H9 (cell line): ENCODE measurements at places on chromosomes 1 and 21. TPM values are rescaled to one million over a fixed set of nuclear protein-coding genes. Genes with fewer than 3 reads are reported as not detected.

DNA sequence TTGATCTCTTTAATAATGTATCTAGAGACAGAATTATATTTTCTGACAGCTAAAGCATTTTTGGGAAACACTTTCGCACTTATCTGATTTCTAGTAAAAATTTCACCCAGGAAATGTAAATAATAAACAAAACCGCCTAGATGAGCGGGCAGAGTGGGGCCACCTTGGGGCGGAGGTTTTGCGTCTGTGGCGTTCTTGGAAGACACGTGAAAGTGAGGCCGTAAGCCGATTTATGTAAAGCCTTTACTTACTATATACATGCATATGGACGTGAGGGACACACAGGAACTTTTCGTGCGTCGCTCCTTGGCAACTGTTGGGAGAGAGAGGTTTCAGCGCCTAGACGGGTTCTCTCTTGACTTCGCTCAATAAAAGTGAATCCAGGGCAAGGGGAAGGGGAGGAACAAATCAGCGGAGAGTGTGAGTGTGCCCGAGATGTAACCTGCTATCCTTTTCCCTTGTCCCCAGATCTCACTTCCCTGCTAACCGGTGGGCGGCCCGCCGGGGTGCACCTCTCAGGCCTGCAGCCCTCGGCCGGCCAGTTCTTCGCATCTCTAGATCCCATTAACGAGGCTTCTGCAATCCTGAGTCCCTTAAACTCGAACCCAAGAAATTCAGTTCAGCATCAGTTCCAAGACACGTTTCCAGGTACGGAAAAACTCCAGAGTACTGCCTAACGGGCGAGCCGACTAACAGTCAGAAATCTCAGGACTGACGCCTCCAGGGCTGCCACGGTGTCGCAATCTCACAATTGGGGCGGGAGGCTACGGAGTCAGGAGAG lies 1.7 kb downstream of the HLX start:
- peaks cover 93% of the 10 kb centered on the region for H3K27me3 ChIP-seq
- H3K36me3 ChIP-seq, result no peaks in the 10 kb centered on the region
- peak; percentile 57 for DNase-seq
- H3K27ac ChIP-seq, result no peak overlapping the region
- H3K4me3 ChIP-seq, result peak overlapping the region; percentile 66
- H3K4me1 ChIP-seq, result no peaks in the 10 kb centered on the region

DNA sequence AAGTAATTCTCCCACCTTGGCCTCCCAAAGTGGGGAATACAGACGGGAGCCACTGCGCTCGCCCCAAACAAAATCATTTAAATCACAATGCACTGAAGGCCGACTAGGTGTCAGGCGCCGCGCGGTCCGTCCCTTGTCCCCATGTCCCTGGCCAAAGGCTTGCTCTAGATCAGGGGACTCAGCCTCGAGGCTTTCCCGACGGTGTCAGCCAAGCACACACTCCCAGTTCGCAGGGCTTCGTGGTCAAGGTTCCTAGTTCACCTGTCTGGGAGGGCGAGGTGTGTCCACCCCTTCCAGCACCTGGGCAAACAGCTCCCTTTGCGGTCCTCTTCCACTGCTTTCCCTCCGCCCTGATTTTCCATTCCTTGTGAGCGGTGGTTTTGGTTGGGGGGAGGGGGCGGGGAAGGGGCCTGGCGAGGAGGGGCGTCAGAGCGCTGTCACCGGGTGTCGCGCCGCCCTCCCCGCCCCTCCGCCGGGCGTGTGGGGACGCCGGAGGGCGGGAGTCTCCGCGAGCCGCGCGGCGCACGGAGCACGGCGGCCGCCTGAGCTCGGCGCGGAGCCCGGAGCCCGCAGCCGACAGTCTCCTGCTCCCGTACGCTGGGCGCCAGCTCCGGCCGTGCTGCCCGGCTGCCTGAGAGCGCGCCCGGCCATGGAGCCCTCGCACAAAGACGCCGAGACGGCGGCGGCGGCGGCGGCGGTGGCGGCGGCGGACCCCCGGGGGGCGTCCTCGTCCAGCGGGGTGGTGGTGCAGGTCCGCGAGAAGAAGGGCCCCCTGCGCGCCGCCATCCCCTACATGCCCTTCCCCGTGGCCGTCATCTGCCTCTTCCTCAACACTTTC lies at the start of gene STUM:
STUM (plus strand) TSS at position 509 of the 838 bp plus-strand sequence; CDS start at position 650, 141 bp downstream.
- H3K36me3 ChIP-seq, result no peaks in the 10 kb centered on the region
- DNase-seq, result peak; percentile 73
- H3K27ac ChIP-seq, result no peak within 1 kb of the TSS
- H3K27me3 ChIP-seq, result peaks cover 23% of the 10 kb centered on the region; the same call in 1 of the 2 replicates

DNA sequence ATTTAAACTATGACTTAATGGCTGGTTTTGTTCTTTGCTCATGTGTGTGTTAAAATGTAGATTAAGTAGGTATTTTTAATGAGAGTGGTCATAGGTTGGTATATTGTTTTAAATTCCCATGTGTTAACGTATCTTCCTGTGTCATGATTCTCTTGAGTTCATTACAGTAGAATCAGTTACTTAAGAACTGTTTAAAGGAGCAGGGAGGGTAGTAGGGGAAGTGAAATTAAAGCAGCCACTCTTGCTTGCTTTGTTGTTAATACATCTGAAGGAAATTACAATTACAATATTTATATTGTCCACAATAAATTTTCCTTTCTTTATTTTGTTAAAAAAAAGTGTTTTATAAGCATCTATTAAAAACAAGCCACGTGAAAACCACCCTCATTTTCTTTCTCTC lies 119.2 kb upstream of the KIAA1614 start:
- H3K4me3 ChIP-seq, result no peak overlapping the region
- no peaks in the 10 kb centered on the region for H3K4me1 ChIP-seq
- no peaks in the 10 kb centered on the region for H3K27me3 ChIP-seq
- H3K27ac ChIP-seq, result no peak overlapping the region

FTCD gene
- total RNA-seq, result 6.7 and 6.8 TPM in 2 replicates

DNA sequence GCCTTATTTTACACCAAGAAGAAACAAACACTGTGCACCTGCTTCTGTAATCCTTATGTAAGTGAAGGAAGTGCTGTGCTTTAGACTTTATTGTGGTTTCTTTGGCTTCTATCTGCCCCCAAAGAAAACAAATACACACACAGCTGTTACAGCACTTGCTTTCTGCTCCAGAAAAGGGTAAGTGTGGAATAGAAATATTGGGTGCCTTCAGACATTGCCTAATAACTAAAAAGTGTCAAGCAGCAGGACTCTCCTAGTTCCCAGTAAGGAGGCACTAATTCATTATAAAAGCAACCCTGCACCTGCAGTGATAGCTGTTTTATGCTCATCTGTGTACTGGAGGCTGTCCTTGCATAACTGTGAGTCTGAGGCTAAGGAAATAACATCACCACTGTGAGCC lies 23.4 kb upstream of the PRRX1 start:
- no peak overlapping the region for H3K4me3 ChIP-seq
- no peaks in the 10 kb centered on the region; the same call in 1 of the 2 replicates for H3K4me1 ChIP-seq
- H3K36me3 ChIP-seq, result no peaks in the 10 kb centered on the region
- no peaks in the 10 kb centered on the region for H3K27me3 ChIP-seq
- DNase-seq, result no peak
- no peak overlapping the region for H3K27ac ChIP-seq

PDC gene
- not detected in 2 replicates for total RNA-seq

- H3K36me3 ChIP-seq, result no peaks in the 10 kb centered on the region
- H3K4me1 ChIP-seq, result no peaks in the 10 kb centered on the region
- no peak for DNase-seq
- no peak overlapping the region for H3K27ac ChIP-seq
- no peak overlapping the region for H3K4me3 ChIP-seq
- no peaks in the 10 kb centered on the region for H3K27me3 ChIP-seq
These were observed 125.7 kb downstream of the LYPLAL1 start for GRCh38 chr1:219299420-219299819.

KRTAP12-2 gene
- total RNA-seq, result not detected in 2 replicates

DNA sequence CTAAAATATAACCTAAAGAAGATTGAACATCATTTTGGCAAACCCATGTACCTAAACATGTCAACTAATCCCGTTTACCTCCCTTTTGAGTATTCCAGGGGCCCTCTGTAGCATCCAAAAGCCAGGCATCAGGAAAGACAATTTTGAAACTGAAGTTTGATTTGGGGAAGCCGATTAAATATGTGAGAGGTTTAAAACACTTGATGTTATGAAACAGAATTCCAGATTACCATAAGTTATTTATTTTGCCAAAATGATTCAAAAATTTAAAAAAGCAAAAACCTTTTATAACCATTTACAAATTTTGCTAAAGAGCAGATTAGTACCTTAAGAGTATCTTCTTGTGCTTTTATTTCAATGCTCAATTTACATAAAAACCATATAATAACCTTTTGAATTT lies 23.3 kb downstream of the ZNF648 start:
- no peak for DNase-seq
- no peaks in the 10 kb centered on the region for H3K4me1 ChIP-seq
- H3K27ac ChIP-seq, result no peak overlapping the region
- H3K4me3 ChIP-seq, result no peak overlapping the region

- peak overlapping the region; percentile 89 for H3K4me3 ChIP-seq
- H3K27ac ChIP-seq, result no peak overlapping the region
- H3K27me3 ChIP-seq, result no peaks in the 10 kb centered on the region
These were observed 45.2 kb downstream of the ATP1A1 start for GRCh38 chr1:116418091-116418830.

- no peaks in the 10 kb centered on the region; the same call in 1 of the 2 replicates for H3K27me3 ChIP-seq
- H3K36me3 ChIP-seq, result no peaks in the 10 kb centered on the region
- H3K27ac ChIP-seq, result no peak overlapping the region
These were observed 50.3 kb downstream of the CAPN9 start for GRCh38 chr1:230797376-230797920.

DNA sequence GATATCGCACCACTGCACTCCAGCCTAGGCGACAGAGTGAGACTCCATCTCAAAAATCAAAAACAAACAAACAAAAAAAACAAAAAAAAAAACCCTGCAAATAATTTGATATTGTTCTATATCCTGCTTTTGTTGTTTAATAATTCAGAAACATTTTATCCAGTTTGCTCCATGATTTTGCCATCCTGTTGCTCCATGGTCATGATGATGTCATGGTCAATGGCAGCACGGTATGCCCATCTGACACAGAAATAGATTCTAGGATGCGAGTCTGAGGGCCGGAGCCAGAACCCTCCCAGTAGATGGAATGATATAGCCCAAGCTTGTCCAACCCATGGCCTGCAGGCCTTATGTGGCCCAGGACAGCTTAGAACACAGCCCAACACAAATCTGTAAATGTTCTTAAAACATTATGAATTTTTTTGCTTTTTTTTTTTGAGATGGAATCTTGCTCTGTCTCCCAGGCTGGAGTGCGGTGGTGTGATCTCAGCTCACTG lies 39.8 kb downstream of the EDARADD start:
- H3K27ac ChIP-seq, result no peak overlapping the region
- H3K36me3 ChIP-seq, result peaks cover 8% of the 10 kb centered on the region
- no peaks in the 10 kb centered on the region for H3K27me3 ChIP-seq
- H3K4me3 ChIP-seq, result no peak overlapping the region
- no peak for DNase-seq

- H3K4me1 ChIP-seq, result peaks cover 6% of the 10 kb centered on the region; the same call in 1 of the 2 replicates
- H3K27ac ChIP-seq, result no peak overlapping the region
- DNase-seq, result no peak
- H3K27me3 ChIP-seq, result no peaks in the 10 kb centered on the region
These were observed 1.5 kb downstream of the HCN3 start for GRCh38 chr1:155278689-155279160.

GRCh38 chr1:185075476-185075875 lies 30.1 kb downstream of the RNF2 start:
- H3K4me3 ChIP-seq, result no peak overlapping the region
- peaks cover 6% of the 10 kb centered on the region; the same call in 1 of the 2 replicates for H3K36me3 ChIP-seq
- H3K27ac ChIP-seq, result no peak overlapping the region
- no peak for DNase-seq
- H3K4me1 ChIP-seq, result peaks cover 12% of the 10 kb centered on the region

DNA sequence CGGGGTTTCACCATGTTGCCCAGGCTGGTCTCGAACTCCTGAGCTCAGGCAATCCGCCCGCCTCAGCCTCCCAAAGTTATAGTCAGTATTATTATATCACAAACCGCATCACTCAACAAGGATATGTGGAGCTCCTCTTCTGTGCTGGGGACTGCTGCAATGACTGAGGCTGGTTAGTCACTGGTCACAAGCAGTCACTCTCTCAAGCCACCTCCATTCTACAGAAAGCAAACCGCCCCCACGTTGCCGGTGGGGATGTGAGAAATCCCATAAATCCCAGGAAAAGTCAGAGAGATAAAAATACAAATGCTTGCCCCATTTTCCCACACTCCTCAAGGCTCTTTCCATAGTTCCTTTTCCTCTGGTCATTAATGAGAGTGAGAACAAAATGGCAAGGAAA lies 155.7 kb downstream of the ADSS2 start:
- H3K4me1 ChIP-seq, result no peaks in the 10 kb centered on the region
- no peaks in the 10 kb centered on the region for H3K27me3 ChIP-seq
- no peak overlapping the region for H3K4me3 ChIP-seq

CASQ1 gene
- 0.55 and 0.70 TPM in 2 replicates for total RNA-seq

DNA sequence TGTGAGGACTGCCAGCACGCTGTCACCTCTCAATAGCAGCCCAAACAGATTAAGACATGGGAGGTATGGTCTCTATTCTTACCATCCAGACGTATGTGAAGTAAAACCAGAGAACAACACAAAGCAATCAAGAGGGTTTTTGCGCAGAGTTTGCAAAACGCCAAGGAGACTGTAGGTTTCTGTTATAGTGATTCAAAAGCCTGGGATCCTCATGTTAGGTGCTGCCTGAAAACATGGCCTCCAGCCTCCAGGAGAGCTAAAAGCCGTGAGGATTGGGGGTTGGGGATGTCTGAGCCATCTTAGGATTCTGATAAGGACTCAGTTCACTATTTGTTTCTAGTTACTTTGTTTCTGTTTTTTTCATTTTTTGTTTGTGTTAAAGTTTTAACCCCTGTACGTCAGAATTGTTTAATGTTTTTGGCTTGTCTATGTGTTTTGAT lies 4.2 kb upstream of the CCT8 start:
- peaks cover 5% of the 10 kb centered on the region; the same call in 1 of the 2 replicates for H3K36me3 ChIP-seq
- no peak for DNase-seq
- H3K27me3 ChIP-seq, result no peaks in the 10 kb centered on the region
- H3K27ac ChIP-seq, result no peak overlapping the region
- H3K4me1 ChIP-seq, result no peaks in the 10 kb centered on the region

GRCh38 chr1:46300673-46301405 lies 2.6 kb downstream of the LRRC41 start:
- H3K4me3 ChIP-seq, result peak overlapping the region; percentile 100
- peaks cover 39% of the 10 kb centered on the region for H3K36me3 ChIP-seq
- no peaks in the 10 kb centered on the region; the same call in 1 of the 2 replicates for H3K4me1 ChIP-seq
- no peak for DNase-seq
- H3K27me3 ChIP-seq, result no peaks in the 10 kb centered on the region
- H3K27ac ChIP-seq, result no peak overlapping the region

GRCh38 chr1:151984313-151984956 lies 9.2 kb downstream of the S100A10 start:
- no peak for DNase-seq
- H3K36me3 ChIP-seq, result no peaks in the 10 kb centered on the region; the same call in 1 of the 3 replicates
- H3K27me3 ChIP-seq, result no peaks in the 10 kb centered on the region
- H3K4me1 ChIP-seq, result peaks cover 5% of the 10 kb centered on the region; the same call in 1 of the 2 replicates

GRCh38 chr1:33899746-33900145 lies 35.9 kb downstream of the HMGB4 start:
- no peak for DNase-seq
- no peaks in the 10 kb centered on the region for H3K36me3 ChIP-seq
- H3K27me3 ChIP-seq, result no peaks in the 10 kb centered on the region
- no peak overlapping the region for H3K4me3 ChIP-seq
- no peak overlapping the region for H3K27ac ChIP-seq
